Posterior vena cava (tissue), 2 donors: ENCODE measurements at places on chromosomes 2 and 18. TPM values are rescaled to one million over a fixed set of nuclear protein-coding genes. Genes with fewer than 3 reads are reported as not detected.

- DNase-seq: no peak
Measured at GRCh38 chr2:216740557-216741222, 45.3 kb upstream of the IGFBP5 start.

Gene SLC1A4
- 16.4 TPM for total RNA-seq

DNA sequence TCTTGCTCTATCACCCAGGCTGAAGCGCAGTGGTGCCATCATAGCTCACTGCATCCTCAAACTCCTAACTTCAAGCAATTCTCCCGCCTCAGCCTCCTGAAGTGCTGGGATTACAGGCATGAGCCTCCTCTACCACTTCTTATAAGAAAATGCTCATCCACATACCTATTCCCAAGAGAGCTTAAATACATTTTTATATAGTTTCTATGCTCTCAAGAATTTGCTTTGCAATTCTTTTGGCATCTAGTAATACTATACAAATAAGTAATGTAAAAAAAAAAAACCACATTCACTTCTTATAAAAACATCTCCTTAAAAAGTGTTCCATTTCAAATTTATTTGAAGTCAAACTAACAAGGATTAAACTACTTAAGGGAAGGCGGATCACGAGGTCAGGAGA lies 197.3 kb downstream of the DNAH7 start:
- DNase-seq: no peak

Gene TTN
- total RNA-seq: 6.7 TPM

- DNase-seq: no peak
Measured at GRCh38 chr18:59431131-59431530, 72.1 kb upstream of the LMAN1 start.

DNA sequence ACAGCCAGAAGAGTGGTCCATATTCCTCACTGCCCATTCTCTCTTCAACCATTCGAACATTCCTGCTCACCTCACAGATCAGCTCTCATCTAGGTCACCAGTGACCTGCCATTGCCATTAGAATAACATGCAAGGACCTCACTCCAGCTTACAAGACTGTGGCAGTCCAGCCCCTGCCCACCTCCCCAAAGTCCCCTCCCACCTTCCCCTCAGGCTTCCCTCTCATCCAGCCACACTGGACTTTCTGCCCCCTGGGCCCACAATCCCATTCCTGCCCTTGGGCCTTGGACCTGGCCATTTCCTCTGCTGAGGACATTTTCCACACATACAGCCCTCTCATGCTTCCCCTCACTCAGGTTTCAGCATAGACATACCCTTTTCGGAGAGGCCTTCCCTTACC lies 5.2 kb upstream of the TMEM177 start:
- DNase-seq: peak; percentile 55

DNA sequence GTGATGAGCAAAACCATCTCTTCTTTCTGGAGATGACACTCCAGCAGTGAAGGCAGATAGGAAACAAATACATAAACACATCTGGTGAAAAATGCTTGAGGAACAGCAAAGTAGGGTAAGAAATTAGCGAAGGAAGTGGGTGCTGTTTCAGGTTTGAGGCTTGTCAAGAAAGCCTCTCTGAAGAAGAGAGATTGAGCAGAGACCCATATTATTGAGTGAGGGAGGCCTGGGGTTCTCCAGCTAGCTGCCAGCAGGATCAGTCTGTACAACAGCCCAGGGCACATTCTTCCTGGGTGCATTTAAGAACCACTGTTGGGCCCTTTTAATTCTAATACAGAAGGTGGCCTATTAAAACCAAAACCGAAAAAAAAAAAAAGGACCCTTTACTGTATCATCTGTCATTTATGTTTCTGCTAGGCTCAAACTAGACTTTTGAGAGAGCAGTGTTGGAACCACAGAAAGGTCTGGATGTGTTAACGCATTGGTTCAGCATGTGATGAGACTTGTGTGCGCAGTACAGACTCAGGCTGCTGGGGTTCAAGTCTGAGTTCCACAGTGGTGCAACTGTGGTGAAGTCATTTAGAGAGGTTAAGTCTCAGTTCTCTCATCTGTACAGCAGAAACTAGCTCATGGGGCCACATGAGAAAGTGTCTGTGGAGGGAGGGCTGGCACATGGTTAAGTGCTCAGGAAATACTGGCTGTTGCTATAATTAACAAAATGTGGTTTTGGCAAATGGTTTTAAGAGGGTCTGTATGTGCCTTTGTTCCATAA lies 28.9 kb downstream of the MGAT5 start:
- no peak for DNase-seq

DNA sequence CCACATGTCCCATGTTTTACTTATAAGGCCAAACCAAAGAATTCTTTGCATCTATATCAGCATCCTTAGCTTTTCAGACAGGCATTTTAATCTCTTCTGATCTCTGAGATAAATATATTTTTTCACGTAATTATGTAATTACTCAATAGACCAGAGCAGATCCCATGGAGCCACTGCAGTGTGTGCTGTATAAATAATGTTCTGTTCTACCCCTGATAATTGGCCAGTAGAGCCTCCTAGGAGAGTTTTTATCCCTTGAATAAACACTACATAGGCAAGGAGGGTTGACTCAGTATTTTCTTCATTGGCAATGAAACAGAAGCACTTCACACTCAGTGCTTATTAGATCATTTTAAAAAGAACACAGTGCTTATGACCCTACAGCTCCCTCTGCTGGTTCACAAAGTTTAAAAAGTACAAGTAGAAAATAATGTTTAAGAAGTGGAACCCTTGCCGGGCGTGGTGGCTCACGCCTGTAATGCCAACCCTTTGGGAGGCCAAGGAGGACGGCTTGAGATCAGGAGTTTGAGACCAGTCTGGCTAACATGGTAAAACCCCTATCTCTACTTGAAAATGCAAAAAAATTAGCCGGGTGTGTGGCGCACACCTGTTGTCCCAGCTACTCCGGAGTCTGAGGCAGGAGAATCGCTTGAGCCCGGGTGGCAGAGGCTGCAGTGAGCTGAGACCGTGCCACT lies 91.9 kb downstream of the PPP1R1C start:
- no peak for DNase-seq

DNA sequence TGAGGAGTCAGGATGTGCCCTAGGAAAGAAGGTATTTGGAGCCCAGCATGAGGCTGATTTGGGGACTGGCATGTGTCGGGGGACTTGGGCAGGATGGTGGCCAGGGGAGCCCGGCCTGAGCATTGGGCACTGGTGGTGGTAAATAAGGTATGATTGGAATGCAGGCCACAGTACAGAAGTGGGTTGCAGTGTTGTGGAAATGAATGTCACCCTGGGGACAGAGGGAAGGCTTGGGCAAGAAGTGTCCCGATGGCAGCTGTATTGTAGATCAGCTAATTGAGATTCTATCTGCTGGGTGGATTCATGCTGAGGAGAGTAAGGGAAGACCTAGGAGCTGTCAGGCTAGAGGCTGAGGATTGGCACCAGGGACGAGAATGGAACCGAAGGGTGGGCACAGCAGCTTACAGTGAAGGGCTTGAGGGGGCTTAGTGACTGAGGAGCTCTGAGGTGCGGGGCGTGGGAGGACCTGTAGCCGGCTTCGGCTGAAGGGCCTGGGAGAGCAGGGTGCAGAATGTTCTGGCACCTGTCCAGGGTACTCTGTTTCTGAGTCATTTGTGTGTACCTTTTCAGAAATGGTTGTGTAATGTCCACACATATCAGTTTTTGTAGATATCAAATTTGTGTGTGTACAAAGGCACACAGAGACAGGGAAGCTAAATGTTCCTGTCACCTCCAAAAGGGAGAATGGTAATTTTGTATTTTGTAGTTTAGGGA lies 170.2 kb downstream of the PRKCE start:
- DNase-seq: no peak

GRCh38 chr2:29841386-29842004 lies 79.9 kb downstream of the ALK start:
- no peak for DNase-seq

Gene ECEL1
- 0.52 TPM for total RNA-seq

DNA sequence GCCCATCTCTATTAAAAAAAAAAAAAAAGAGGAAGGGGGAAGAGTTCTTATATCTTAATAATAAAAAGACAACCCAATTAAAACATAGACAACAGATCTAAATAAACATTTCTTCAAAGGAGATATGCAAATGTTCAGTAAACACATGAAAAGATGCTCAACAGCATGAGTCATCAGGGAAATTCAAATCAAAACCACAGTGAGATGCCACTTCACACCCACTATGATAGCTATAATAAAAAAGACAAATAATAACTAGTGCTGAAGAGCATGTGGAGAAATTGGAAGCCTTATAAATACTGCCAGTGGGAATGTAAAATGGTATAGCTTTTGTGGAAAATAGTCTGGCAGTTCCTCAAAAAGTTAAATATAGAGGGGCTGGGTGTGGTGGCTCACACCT lies 61.5 kb upstream of the CYP20A1 start:
- DNase-seq: no peak

GRCh38 chr18:41751161-41751560 lies 203.9 kb upstream of the PIK3C3 start:
- no peak for DNase-seq

- no peak for DNase-seq
Measured at GRCh38 chr18:72783530-72783929, 84.3 kb downstream of the NETO1 start.

DNA sequence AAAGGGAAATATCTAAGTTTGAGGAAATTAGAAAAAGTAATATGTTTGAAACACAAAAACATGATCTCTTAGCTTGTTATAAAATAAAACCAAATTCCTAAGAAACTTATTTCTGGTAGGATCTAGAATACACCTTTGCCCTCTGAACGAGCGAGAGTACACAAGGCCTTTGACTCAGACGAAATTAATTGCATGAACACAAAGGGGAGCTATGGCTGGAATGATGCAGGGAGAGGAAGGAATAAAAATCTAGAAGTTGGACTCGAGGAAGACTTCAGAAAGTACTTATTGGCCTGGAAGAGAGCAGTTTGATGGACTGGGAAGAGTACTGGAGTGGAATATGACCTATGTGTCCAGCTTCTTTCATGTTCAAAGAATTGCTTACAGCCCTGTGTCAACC lies 927 bp upstream of the CRYGD start:
- no peak for DNase-seq

DNA sequence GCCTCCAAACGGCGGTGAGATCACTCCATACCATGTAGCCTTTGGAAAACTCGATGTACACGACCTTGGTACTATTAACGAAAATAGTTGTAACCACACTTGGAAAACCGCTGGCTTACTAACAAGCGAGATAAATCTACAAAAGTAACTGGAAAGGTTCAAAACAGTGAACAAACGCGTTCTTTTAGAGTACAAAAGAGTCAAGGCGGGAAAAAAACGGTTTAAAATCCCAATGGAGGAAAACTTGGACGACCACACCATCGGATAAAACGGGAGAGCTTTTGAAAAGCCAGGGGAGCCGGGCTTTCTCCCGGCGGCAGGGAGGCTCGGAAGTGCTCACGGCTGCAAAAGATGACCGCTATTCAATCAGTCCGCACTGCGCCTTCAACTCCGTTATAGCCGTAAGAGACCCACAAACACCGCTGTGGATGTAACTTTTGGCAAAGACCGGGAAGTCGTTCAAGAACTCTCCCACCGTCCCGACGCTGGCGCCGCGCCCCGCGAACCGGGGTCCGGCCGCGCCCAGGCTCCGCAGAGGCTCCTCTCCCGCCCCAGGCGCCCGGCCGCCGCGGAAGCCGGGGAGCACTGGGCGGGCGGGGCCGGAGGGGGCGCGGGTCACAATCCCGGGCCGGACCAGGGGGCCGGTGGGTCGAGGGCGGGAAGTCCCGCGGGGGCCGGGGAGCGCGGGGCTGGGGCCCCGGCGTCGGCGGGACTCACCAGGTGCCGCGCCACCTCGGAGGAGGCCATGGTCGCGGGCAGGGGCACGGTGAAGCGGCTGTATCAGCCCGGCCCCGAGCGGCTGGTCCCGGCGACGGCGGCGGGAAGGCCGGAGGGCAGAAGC lies 465 bp downstream of the SEPTIN10 start:
- DNase-seq: peak; percentile 92

GRCh38 chr2:106143495-106144215 lies 50.4 kb downstream of the UXS1 start:
- no peak for DNase-seq

- DNase-seq: no peak
Measured at GRCh38 chr2:150983314-150983897, 278.3 kb downstream of the RBM43 start.

DNA sequence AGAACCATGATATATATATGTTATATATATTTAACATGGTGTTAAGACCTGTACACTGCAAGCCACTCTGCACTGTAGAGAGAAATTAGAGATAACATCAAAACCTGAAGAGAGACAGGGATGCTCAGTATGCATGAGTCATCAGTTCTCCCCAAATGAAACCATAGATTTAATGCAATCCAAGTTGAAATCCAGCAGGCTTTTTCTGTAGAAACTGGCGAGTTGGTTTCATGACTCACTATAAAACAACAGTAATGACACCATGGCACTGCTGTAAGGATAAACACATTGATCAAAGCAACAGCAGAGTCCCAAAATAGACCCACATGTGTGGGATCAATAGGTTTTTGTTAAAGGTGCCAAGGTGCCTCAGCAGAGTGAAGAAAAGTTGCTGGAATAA lies 65.8 kb downstream of the RTP5 start:
- DNase-seq: no peak

- DNase-seq: no peak
Measured at GRCh38 chr2:157174321-157174720, 83.2 kb upstream of the GALNT5 start.

DNA sequence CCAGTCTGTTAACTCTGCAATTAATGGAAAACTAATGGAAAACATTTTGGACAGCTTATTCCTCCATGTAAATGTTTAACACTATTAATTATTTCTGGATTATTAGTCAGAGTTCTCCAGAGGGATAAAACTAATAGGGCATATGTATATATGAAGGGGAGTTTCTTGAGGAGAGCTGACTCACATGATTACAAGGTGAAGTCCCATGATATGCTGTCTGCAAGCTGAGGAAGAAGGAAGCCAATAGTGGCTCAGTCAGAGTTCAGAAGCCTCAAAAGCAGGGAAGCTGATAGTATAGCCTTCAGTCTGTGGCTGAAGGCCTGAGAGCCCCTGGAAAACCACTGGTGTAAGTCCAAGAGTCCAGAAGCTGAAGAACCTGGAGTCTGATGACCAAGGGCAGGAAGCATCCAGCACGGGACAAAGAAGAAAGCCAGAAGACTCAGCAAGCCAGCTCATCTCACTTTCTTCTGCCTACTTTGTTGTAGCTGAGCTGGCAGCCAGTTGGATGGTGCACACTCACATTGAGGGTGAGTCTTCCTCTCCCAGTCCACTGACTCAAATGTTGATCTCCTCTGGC lies 136.0 kb downstream of the PTH2R start:
- no peak for DNase-seq

- peak; percentile 23 for DNase-seq
Measured at GRCh38 chr2:109726379-109727270, 67.5 kb upstream of the RGPD5 start.

DNA sequence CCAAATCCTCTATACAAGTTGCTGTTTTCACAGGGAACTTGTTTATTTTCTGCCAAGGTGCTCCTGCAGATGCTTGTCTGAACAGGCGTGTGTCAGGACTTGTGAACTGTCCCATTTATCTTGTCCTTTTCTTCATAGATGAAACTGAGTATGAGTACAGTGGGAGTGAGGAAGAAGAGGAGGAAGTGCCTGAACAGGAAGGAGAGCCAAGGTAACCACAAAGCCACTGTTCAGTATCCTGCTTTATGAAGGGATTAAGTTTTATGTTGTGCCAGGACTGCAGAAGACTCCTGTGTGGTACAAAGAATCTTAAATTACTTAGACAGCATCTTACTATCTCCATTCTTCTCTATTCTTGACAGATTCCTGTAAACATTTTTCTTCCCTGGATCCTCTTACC lies 145.0 kb downstream of the MAP4K4 start:
- no peak for DNase-seq

Gene EVA1A
- 0.56 TPM for total RNA-seq

Gene ALPI
- not detected for total RNA-seq
